ENCODE measurements at places on chromosomes 4 and X.

- DNase-seq: no peak
These were observed 129.5 kb downstream of the ZIC3 start for GRCh38 chrX:137695417-137695816.

- DNase-seq: no peak
These were observed 677 bp downstream of the ACTRT1 start for GRCh38 chrX:128051526-128051925.

- no peak for DNase-seq
These were observed 102.1 kb upstream of the KLF8 start for GRCh38 chrX:56130031-56130430.

DNA sequence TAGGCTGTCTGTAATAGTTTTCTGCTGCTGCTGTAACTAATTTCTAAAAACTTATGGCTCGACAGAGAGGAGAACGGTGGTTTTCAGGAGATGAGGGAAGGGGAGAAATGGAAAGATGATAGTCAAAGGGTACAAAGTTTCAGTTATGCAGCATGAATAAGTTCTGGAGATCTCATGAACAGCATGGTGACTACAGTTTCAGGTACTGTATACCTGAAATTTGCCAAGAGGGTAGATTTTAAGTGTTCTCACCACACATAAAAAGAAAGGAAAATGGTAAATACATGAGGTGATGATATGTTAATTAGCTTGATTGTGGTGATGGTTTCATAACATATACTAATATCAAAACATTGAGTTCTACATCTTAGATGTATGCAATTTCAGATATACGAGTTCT, 34.9 kb downstream of the DRD5 start:
- DNase-seq: no peak

- DNase-seq: no peak
These were observed 53.4 kb downstream of the WDR19 start for GRCh38 chr4:39235696-39236095.

DNA sequence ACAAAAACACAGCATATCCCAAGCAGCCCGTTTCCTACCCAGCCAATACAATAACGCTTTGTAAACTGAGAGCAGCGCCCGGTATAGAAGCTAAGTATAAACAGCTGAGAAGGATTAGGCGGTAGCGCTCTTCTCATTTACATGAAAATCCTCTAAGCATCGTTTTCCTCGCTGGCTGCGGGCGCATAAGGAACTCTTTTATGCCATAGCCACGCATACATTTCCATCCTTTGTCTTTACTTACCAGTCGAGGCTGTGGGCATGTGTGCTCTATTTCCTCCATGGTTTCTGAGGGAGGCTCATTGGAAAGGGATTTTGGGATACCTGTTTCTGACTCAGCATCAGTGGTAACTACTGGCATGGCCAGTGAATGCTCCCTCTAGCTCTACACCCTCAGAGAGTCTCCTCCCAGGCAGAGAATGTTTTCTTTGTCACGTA, 383 bp downstream of the PCYT1B start:
- DNase-seq: peak; percentile 61
